ENCODE measurements at places on chromosomes 3 and 15.

- DNase-seq: peak; percentile 42
Observed at GRCh38 chr15:61038387-61038786, 190.7 kb downstream of the RORA start.

DNA sequence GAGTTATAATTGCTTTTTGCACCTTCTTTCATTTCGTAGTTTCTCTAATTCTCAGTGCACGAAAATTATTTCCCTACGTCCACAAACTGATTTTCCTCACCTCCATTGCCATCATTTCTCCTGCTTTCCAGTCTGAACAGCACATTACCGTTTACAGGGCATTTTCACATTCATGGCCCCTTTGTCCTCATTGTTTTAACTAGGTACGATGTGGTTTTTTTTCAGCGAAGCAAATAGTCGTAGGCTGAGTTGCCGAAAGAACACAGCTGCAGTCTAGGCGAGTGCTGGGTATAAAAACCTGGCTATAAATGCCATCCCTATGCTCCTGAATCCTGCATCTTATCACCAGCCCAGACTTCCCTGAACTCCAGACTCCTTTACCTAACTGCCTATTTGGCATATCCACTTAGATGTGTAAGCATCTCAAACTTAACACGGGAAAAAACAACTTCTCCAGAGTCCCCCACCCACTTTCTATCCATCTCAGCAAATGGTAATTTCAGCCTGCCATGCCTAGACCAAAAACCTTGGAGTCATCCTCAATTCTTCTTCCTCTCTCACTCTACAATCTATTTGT, 691 bp upstream of the FSIP1 start:
- no peak for DNase-seq

DNA sequence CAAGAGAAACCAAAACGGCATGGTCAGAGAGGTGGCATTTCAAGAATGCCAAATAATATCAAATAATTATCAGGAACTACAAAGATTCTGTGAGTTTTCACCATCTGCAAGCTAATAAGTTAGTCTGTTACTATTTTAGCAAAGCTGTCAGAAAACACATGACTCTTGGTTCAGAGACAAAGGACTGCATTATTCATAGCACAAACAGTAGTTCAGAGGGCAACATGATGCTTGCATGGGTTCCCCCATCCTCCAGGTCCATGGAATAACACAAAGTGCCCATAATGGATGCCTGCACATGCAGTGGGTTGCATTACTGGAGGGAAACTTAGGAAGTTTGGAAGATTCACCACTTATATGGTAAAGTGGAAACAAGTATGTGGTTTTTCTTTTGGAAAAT, 228.8 kb upstream of the ALCAM start:
- DNase-seq: no peak

DNA sequence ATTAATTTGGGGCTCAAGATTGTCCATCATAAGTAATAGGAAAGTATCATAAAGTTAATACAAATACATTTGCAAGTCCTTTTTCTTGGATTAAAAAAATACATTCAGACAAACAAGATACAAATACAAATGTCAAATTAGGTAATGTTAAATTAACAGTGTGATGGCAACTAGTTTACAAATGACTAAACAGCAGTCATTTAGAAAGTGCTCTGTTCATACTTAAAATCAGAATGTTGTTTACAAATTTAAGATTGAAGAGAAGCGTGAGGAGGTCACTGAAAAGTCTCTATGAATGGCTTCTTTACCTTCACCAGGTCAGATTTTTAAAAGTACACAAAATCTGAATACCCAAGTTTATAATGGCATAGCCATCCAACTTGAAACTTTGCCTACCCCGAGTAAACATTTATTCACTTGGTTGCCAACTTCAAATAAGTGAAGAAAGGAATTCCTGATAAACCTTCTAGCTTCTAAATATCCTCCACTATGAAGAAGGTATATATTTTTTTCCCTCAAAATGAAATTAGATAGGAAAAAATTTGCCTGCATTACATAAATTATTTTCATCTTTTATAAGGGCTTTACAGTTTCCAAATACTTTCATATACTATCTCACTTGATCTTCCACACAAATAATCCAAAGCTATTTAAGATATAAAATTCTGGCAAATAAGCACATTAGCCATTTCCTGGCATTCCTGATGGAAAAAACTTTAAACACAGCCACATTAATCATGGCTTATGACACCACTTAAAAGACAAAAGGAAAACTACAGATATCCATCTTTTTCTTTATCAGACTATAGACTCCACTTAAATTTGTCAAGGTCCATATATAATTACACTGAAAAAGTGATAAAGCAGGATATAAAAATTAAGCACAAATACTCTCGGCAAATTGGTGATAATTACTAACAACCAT, 11.5 kb upstream of the NEK10 start:
- DNase-seq: no peak

GRCh38 chr15:60941448-60941847, 287.7 kb downstream of the RORA start:
- no peak for DNase-seq

All from SHP77 treated with DMSO at 0.1 percent for 48 hours (cell line).